NCI-H1930 (cell line): ENCODE measurements at places on chromosomes 5 and 9.

GRCh38 chr5:62211405-62211804 lies 94.6 kb upstream of the KIF2A start:
- no peak for DNase-seq

DNA sequence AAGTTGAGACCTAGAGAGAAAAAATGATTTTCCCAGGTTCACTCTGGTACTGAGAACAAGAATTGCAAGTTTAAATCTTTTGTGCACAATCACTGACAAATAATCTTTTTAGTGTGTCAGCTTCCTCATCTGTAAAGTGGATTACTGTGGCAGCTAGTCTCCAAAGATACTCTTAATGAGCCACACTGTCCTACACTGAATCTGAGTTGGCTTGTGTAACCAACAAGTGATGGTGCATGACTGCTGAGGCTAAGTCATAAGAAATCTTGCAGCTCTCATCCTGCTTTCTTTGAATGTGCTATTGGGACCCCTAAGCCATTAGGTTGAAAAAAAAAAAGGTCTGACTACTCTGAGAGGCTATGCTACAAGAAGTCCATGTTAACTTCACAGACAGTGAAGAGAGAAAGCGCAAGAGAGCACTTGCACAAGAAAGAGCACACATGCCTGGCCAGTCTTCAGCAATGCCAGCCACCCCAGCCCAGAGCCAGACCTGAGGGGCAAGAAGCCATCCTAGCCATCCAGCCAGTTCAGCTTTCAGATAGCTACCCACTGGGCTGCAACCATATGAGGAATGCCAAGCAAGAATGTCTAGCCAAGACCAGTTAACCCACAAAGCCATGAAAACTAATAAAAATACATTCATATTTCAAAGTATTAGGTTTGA lies 419.4 kb downstream of the RAB3C start:
- no peak for DNase-seq

DNA sequence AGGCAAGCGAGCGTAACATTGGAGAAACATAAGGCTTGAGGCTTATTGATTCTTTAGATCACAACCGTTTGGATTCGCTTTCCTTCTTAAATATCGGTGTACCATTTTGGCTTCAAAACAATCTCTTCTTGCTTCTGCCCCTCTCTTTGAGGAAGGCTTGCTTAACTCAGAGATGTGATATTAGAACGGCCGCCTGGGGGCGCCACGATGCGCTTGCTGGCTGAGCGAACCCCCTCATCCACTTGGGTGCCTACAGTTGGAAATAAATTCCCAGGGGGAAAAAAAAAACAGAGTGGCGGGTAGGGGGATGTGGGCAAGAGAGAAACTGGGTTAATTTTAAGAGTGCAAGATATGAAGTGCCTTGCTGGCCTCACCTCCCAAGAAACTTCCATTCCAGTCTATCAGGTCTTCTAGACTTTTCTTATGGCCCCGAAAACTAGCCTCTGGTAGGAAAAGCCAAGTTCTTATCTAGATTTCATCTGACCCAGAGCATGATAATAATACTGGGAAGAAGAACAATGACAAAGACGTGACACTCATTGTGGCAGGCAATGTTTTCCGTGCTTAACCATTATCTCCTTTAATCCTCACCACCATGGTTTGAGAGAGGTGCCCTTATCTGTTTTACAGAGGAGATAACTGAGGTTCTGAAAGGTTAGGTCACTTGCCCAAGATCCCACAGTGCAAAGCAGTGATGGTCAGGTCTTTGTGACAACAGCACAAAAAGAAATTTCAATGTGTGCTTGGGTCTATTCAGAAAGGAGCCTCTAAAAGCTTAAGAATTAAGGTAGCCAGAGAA lies 115.8 kb downstream of the DPYSL3 start:
- DNase-seq: no peak

DNA sequence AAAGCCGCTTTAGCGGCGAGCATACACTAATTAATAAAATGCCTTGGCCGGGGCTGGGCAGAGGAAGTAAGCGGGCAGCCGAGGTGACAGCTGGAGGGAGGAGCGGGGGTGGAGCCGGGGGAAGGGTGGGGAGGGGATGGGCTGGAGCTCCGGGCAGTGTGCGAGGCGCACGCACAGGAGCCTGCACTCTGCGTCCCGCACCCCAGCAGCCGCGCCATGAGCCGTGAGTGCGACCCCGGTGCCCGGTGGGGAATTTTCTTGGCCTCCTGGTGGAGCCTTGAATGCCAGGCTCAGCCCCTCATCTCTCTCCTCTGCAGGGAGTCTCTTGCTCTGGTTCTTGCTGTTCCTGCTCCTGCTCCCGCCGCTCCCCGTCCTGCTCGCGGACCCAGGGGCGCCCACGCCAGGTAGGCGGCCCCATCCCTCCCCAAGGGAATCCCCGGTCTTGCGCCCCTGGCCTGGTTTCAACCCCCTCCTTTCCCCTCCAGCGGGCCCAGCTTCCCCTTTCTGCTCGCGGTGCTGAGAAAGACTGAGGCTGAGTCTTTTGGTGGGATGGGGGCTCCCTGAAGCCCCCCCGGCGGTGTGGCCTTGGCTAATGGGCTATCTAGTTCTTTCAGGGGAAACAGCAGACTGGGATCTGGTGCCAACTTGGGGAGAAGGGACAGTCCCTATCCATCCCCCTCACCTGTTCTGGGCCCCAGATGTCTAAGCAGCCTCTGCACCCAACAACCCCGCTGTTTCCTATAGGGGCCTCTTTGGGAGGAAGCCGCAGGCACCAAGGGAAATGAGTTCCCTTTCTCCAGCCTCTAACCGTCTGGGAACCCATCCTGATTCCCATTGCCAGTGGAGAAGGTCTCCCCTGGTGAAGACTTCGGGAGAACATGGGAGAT lies at the start of gene PTGS1:
PTGS1 (plus strand) TSS at position 156 of the 887 bp plus-strand sequence; CDS start at position 217, 61 bp downstream.
- no peak for DNase-seq

DNA sequence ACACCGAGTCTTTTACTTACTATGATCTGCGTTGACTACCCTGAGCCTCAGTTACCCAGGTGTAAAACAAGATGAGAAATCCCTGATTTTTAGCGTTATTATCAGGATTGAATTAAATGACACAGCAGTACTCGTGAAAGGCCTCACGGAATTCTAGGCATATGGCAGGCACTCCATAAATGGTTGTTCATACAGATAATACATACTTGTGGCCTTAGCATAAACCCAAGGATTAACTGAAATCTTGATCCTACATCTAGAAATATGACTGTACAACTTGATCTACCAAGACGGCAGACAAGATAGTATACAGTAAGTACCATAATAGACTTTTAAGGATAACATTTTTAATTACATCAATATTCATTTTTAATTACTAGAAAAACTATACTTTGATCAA lies 409.8 kb downstream of the BNC2 start:
- DNase-seq: no peak

DNA sequence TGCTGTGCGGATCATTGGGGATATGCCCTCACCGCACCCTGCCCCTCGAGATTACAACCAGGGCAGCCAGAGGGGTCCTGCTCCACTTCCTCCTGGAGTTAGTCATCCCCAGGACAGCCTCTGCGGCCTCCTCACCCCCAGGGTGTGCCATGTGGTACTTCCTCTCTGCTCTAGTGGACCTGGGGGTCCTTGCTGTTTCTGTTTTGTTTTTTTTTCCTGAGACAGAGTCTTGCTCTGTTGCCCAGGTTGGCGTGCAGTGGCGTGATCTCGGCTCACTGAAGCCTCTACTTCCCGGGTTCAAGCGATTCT lies 5.2 kb upstream of the FCN1 start:
- no peak for DNase-seq

GRCh38 chr9:89603767-89604665 lies 796 bp upstream of the GADD45G start:
- DNase-seq: peak; percentile 72

DNA sequence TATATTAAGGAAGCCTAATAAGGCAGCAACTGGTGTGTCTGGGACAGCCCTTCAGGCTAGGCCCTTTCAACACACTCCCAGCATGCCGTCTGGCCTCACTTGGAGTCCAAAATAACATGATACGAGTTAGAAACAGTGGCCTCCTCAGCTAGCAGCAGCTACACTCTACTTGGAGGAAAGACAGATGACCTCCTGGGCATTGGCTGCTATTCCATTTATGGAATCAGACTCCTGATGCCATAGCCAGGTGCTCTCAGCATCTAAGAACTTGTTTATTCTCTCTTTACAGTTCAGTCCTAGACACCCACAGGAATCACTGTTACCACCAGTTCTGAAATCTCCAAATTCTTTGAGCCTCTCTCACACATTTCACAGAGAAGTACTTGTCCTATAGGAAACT lies 31.8 kb downstream of the RUSC2 start:
- no peak for DNase-seq

- no peak for DNase-seq
Measured at GRCh38 chr5:150579462-150580400, 60.7 kb upstream of the SYNPO start.
